ENCODE measurements at places on chromosomes 16 and 17.

DNA sequence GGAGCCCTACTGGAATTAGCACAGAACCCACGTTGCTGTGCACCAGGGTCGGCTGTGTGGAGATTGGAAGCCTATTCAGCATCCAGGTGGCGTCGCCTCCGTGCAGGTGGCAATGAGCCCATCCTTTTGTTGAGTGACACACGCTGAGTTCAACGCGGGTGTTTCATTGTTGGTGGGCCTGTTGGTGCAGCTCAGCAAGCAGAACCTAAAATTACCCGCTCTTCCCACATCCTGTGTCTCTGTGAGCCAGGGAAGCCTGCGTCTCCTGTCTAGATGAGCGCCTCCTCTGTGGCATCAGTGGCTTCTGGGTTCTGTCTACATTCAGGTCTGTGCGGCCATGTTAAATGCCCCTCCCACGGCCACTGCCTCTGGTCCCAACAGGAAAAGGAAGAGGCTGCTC is 14.5 kb downstream of the CD2BP2 start:
- no peak for DNase-seq

GRCh38 chr16:56041556-56042140 is 149.6 kb upstream of the GNAO1 start:
- DNase-seq: peak; percentile 12

- DNase-seq: peak; percentile 84
Measured at GRCh38 chr17:40177275-40177874, at the start of gene RAPGEFL1. Gene RAPGEFL1 (plus strand): TSS chr17:40177470. CDS start chr17:40177862, 392 bp downstream.

GRCh38 chr16:87850009-87851006 is 19.0 kb downstream of the SLC7A5 start:
- DNase-seq: peak; percentile 79

- no peak for DNase-seq
Measured at GRCh38 chr17:14446825-14447224, 145.9 kb downstream of the HS3ST3B1 start.

DNA sequence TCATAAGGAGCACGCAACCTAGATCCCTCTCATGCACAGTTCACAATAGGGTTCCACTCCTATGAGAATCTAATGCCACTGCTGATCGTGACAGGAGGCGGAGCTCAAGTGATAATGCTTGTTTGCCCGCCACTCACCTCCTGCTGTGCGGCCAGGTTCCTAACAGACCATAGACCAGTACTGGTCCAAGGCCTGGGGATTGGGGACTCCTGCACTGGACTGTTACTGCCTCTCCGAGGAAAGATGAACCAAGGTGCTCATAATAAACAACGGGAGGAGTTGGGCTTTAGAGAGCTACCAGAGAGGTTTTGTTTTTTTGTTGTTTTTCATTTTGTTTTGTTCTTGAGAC is 58.2 kb downstream of the TK2 start:
- no peak for DNase-seq

DNA sequence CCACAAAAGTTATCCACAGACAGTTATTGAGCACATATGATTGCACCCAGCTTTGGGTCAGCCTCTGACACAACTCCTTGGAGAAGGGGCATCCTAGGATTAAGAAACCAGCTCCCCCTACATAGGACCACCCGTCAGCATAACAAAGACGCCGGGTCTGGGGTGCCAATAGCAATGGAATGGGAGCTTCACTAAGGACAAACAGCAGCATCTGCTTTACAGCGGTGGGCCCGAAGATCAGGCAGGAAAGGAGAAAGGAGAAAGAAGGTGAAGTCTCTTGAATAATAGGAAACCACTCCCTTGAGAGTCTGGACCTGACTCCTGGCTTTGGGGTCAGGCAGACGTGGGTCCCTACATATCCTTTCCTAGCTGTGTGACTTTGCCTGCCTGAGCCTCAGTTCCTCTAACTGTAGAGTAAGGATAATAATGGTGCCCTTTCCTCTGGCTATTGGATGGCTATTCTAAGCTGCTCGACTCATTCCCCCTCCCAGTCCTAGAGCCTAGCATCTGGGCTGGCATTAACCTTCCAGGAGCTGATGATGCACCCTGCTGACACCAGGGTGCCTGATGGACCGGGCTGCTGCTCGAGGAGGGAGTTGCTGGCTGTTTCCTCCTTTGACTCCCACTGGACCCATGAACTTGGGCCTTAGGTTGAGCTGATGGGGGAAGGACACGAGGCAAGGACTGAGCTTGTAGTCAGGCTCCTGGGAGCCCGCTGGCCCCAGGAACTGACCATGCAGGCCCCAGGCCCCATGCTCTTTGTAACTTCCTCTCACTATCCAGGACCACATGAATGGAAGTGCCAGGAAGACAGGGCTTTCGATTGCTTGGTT is 94.2 kb downstream of the C16orf78 start:
- DNase-seq: no peak

DNA sequence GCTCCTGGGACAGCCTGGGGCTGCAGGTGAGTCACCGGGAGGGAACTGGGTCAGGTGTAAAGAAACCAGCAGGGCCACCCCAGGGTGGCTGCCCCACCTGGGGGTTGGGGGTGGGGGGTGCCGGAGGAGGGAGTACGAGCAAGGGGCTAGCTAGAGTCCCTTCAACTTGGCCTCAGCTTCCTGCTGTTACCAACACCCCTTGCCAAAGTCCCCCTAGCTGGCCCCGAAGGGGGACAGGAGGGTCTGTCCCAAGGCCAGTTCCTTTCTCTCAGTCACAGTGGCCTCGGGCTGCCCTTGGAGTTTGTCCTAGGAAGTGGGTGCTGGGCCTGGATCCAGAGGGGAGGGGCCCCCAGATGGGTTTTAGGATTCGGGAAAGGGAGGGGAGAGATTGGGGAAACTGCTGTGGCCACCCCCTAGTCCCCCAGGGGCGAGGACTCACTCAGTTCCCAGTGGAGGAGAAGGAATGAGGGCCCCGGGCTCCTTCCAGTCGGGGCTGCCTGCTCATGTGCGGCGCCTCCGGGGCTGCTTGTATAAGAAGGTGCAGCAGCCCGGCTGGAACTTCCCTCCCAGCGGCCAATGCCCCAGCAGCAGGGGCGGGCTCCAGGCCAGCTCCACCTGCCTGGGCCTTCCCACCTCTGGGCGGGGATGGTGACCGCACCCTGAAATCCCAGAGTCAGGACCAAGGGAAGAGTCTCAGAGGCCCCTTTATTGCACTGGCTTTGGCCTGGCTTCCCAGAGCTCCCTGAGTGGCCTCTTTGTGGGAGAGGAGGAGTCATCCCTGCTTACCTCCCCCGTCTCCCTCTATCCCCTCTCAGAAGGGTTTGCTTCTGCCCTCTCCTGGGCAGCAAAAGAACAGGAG is 7.3 kb downstream of the ARHGAP27 start:
- no peak for DNase-seq

- DNase-seq: no peak
Measured at GRCh38 chr16:66378741-66379570, 12.5 kb downstream of the CDH5 start.

- no peak for DNase-seq
Measured at GRCh38 chr17:17088086-17088485, 45.8 kb downstream of the MPRIP start.

DNA sequence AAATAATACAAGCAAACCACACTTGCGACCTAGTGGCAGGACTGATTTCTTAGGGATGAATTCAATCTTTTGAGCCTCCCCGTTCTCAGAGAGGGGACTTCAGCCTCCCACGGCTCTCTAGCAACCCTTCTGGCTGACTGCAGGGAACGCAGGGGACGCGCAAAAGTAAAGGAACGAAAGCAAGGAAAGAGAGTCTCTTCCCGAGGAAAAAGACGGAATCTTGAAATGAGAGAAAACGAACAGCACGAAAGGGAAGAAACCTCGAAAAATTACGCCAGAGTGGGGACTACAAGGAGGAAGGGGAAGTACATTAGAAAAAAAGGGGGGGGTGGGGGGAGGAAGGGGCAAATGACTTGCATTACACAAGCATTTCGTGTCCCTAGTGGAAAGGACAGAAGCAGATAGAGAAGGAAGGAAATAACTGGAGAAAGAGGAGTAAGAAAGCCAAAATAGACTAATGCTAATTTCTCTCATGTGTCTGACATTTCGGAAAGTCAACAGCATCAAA is 1.2 kb downstream of the GRB2 start:
- peak; percentile 51 for DNase-seq

GRCh38 chr16:24852281-24852721 is 6.5 kb downstream of the SLC5A11 start:
- no peak for DNase-seq

DNA sequence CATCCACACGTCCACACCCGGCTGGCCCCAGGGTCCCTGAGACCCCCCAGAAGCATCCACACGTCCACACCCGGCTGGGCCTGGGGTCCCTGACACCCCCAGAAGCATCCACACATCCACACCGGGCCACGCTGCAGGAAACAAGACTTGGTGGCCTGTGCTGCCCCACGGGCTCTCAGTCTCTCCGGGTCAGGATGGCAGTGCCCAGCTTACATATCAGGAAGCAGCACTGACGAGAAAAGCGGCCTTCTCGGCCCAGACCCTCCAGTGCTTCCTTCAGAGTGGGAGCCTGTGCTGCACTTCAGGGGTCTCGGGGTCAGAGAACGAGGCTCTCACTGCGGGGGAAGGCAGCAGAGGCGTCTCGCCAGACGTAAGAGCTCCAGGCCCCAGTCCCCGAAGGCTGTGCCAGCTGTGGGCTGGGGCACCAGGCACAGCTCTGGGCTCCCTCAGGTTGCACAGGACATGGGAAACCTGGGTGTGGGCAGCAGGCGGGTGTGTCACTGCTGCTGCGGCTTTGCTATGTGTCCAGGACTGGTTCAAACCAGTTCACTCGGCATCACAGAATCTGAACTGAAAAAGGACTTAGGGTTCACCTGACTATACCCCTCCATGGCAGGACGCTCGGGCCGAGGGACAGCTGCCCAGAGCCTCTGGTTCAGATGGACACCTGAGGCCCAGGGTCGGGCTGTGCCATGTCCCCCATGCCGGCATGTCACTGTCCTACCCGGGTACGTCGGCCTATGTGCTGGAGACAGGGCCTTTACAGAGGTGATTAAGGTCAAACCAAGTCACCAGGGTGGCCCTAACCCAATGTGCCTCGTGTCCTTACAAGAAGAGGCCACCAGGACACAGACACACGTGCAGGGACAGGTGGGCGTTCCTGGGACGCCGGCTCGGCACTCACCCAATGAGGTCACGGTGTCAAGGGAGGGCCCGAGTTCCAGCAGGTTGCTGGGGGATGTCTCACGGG is 40.2 kb upstream of the CHMP6 start:
- DNase-seq: no peak

- DNase-seq: peak; percentile 33
Measured at GRCh38 chr17:36755586-36755985, 154.2 kb downstream of the MRM1 start.

- no peak for DNase-seq
Measured at GRCh38 chr17:19263641-19264051, 26.5 kb downstream of the EPN2 start.

GRCh38 chr17:76530811-76531485 is 6.6 kb downstream of the CYGB start:
- DNase-seq: no peak

Data from activated CD4-positive, alpha-beta T cell treated with anti-CD3 and anti-CD28 coated beads, Interleukin-2, amount 50 U/mL, for 1 hour (primary cell).